ENCODE measurements at places on chromosomes 5 and 9.

DNA sequence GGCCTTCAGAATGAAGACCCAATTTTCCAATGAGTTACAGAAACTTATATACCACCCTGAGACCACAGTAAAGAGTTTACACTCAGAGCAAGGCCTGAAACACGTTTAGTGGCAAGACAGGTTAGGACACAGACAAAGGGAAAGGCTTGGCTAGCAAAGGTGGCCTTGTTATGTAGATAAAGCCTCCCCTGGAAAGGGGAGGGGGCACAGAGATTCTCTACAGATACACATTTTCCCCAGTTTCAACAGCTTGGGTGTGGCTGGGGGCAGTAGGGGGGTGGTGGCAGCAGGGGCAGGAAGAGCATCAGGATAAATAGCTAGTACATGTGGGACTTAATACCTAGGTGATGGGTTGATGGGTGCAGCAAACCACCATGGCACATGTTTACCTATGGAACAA, 51.9 kb upstream of the PPP1R2B start:
- no peak for DNase-seq

GRCh38 chr5:170307575-170308465, 10.2 kb upstream of the LCP2 start:
- no peak for DNase-seq

GRCh38 chr5:140344683-140345423, 1.6 kb downstream of the HBEGF start:
- no peak for DNase-seq

- peak; percentile 70 for DNase-seq
These were observed 19.4 kb downstream of the CSF1R start for GRCh38 chr5:150066901-150067396.

DNA sequence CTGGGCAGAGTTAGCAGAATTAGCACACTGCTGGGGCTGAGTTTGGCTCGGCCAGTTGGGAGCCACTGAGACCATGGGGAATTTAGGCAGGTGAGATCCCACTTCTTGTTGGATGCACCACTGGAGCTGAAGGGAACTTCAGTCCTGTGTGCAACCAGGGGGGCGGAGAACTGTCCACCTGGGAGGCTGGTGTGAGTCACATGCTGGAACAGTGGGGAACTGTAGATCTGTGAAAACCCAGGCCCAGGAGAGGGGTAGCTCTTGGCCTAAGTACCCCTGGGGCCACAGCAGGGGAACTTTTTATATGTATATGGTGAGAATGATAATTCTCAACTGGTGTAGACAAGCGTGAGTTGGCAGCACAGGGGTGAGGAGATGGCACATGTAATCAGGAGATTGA, 237.5 kb upstream of the KIF2A start:
- no peak for DNase-seq

- DNase-seq: peak; percentile 85
These were observed 16.9 kb downstream of the DNAJC18 start for GRCh38 chr5:139422307-139422893.

DNA sequence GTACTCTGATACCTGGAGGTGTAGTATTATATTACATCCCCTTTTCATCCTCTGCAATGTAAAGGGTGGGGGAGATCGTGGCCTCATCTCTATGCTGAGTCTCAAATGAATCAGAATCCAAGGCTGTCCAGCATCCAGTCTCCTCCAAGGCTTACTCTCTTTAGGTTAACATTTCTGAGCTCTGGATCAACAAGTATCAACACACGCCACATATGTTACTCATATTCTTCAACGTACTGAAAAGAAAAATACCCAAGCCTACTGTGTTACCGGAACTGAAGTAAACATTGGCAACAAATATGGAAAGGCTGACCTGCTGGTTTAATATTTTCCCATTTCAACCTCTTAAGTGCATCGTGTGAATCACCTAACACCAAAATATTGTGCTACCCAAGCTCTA, 241.8 kb downstream of the GAS1 start:
- DNase-seq: no peak
